Progenitor cell of endocrine pancreas (in vitro differentiated cells): ENCODE measurements at places on chromosomes 2 and 18. TPM values are rescaled to one million over a fixed set of nuclear protein-coding genes. Genes with fewer than 3 reads are reported as not detected.
A peak's percentile ranks its signal among the peaks of the same experiment; 100 is the strongest.

DNA sequence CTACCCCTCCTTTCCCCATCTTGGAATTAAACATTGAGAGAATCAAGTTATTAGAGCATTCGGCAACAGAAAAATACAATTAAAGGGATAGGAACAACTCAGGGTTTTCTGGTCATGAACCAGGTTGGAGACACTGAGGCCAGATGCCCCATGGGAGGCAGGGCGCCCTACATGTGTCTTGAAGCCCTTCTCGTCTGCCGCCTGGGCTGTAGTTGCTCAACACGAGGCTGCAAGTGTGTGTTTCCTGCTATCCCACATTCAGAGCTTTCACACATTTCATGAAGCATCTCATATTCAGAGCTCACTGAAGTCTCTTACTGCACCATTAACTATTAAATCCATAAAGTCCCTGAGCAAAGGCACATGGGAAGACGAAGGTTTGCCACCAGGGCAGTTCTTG lies 28.8 kb downstream of the TTC39C start:
- H3K36me3 ChIP-seq = peaks cover 4% of the 10 kb centered on the region
- no peak overlapping the region for H3K4me3 ChIP-seq
- no peaks in the 10 kb centered on the region for H3K27me3 ChIP-seq
- H3K27ac ChIP-seq = no peak overlapping the region
- DNase-seq = no peak
- no peaks in the 10 kb centered on the region for H3K4me1 ChIP-seq

GRCh38 chr2:68512326-68512725 lies 44.9 kb downstream of the APLF start:
- H3K27me3 ChIP-seq = no peaks in the 10 kb centered on the region
- no peak overlapping the region for H3K4me3 ChIP-seq
- no peak for DNase-seq
- peaks cover 7% of the 10 kb centered on the region for H3K36me3 ChIP-seq

DNA sequence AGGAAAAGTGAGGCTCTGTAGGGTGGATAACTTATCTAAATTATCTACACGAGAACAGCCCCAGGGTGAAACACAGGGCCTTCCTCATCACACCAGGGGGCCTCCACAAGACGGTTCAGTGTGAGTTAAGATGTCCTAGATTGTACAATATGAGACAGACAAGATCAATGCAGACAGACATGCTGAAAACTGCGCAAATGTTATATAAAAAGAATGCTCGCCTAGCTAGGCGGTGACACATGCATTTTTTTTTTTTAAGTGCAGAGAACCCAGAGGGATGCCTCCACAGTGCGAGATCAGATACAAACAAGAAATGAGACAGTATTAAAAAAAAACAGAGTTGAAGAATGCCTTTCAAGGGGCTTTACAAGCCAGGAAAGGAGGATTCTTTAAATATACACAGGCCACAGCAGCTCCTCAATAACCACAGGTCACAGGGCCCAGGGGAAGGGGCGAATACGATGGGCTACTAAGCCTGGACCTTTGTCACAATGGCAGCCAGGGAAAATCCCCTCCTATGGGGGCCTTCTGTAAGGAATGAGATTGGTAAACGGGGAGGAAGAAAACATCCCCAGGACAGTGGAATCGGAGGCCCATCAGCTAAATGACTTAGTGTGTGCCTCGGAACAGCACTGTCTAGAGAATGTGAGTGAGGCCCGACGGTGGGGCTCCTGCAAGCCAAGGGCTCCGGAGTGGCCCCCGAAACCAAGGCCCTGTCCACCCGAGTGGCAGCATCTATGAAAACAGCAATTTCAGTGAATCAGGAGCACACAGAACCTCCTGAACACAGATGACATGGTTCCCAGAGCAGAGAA lies 48.9 kb downstream of the ADCY3 start:
- H3K4me1 ChIP-seq = no peaks in the 10 kb centered on the region
- H3K4me3 ChIP-seq = no peak overlapping the region
- no peak overlapping the region for H3K27ac ChIP-seq
- H3K27me3 ChIP-seq = no peaks in the 10 kb centered on the region

GRCh38 chr2:215687149-215688031 lies 251.5 kb upstream of the FN1 start:
- H3K4me1 ChIP-seq = peaks cover 36% of the 10 kb centered on the region
- no peak overlapping the region for H3K27ac ChIP-seq
- DNase-seq = no peak
- no peaks in the 10 kb centered on the region for H3K36me3 ChIP-seq
- H3K4me3 ChIP-seq = no peak overlapping the region
- H3K27me3 ChIP-seq = no peaks in the 10 kb centered on the region

DNA sequence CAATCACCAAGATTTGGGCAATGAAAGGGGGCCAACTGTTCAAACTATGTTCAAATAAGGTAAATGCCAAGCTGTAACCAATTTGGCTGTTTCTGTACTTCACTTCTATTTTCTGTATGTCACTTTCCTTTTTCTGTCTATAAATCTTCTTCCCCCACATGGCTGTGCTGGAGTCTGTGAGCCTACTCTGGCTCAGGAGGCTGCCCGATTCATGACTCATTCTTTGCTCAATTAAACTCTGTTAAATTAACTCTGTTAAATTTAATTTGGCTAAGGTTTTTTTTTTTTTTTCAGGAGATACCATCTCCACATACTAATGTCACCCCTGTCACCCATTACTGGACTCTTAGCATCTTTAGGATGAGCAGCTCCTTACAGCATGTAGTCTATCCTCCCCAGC lies 178.8 kb upstream of the TWIST2 start:
- no peaks in the 10 kb centered on the region for H3K36me3 ChIP-seq
- H3K27me3 ChIP-seq = peaks cover 30% of the 10 kb centered on the region
- peaks cover 2% of the 10 kb centered on the region for H3K4me1 ChIP-seq

GRCh38 chr18:6747646-6748045 lies 18.1 kb downstream of the ARHGAP28 start:
- H3K27me3 ChIP-seq = no peaks in the 10 kb centered on the region
- H3K4me3 ChIP-seq = no peak overlapping the region
- peaks cover 24% of the 10 kb centered on the region for H3K4me1 ChIP-seq
- DNase-seq = no peak

- H3K27me3 ChIP-seq = peaks cover 4% of the 10 kb centered on the region
- H3K4me3 ChIP-seq = no peak overlapping the region
- no peaks in the 10 kb centered on the region for H3K36me3 ChIP-seq
- no peak for DNase-seq
Measured at GRCh38 chr2:99789849-99790248, 300.0 kb upstream of the REV1 start.

GRCh38 chr2:47896450-47896968 lies 9.8 kb downstream of the FBXO11 start:
- no peak overlapping the region for H3K27ac ChIP-seq
- peaks cover 6% of the 10 kb centered on the region for H3K36me3 ChIP-seq
- no peak overlapping the region for H3K4me3 ChIP-seq
- DNase-seq = no peak
- peaks cover 17% of the 10 kb centered on the region for H3K4me1 ChIP-seq
- no peaks in the 10 kb centered on the region for H3K27me3 ChIP-seq

GRCh38 chr2:224969633-224970260 lies 72.5 kb downstream of the DOCK10 start:
- no peak overlapping the region for H3K27ac ChIP-seq
- peaks cover 12% of the 10 kb centered on the region for H3K27me3 ChIP-seq
- no peak overlapping the region for H3K4me3 ChIP-seq
- H3K36me3 ChIP-seq = no peaks in the 10 kb centered on the region

DNA sequence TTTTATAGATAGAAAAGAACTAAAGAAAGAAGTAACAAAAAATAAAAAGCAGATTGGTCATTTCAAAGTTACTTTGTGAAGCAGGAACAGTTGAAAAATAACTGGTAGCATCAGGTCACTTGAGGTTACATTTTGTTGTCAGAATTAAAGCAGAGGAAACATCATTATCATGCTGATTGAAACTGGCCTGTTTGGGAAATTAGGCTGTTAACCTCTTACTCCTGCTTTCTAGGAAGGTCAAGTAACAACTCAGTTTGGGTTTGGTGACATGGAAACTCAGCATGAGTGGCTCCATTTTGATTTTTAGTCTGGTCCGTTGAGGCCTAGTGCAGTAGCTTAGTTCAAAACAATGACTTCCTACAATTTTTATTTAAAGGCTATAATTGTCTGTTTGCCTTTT lies 1383.5 kb downstream of the DPP10 start:
- H3K4me1 ChIP-seq = no peaks in the 10 kb centered on the region
- DNase-seq = no peak
- no peak overlapping the region for H3K4me3 ChIP-seq
- H3K27me3 ChIP-seq = no peaks in the 10 kb centered on the region
- no peak overlapping the region for H3K27ac ChIP-seq

GRCh38 chr18:22238036-22238435 lies 68.6 kb downstream of the GATA6 start:
- no peak overlapping the region for H3K4me3 ChIP-seq
- peaks cover 27% of the 10 kb centered on the region for H3K4me1 ChIP-seq

DNA sequence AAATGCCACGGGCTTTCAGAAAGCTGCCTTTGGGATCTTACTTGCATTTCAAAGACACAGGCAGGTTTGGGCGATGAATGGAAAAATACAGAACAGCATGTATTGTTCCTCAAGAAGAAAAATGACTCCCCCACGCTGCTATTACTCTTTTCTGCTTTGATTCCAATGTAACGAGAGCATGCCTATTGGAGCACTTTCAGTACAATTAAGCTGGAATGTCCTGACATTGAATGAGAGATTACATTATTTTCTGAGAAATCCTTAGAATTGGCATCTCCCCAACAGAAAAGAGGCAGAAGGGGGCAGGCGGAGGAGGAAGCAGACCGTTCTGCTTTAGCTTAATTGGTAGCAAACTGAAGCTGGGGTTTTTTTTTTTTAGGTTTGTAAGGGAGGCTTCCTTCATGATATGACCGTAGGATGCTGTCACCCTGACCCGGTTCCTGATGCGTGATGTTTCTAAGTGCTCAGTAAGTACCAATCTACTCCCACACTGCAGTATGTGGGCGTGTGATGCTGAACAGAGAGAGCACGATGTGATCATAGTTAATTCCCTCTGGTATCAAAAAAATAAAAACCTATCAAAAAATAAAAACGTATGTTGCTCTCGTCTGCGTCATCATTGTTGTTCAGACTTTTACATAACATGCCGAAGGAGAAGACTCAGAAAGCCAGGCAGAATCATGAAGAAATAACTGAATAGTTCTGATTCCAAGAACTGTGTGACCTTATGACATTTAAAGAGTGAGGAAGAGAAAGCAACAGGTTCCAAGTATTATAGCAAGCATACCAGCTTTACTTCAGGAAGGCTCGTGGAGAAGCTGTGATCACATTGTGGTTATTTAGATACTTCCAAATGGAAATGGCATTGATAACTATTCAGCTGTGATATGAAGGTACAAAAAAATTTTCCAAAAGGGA lies 40.5 kb downstream of the LONRF2 start:
- H3K4me1 ChIP-seq = peaks cover 9% of the 10 kb centered on the region
- no peak for DNase-seq
- no peaks in the 10 kb centered on the region for H3K27me3 ChIP-seq
- H3K27ac ChIP-seq = no peak overlapping the region

DNA sequence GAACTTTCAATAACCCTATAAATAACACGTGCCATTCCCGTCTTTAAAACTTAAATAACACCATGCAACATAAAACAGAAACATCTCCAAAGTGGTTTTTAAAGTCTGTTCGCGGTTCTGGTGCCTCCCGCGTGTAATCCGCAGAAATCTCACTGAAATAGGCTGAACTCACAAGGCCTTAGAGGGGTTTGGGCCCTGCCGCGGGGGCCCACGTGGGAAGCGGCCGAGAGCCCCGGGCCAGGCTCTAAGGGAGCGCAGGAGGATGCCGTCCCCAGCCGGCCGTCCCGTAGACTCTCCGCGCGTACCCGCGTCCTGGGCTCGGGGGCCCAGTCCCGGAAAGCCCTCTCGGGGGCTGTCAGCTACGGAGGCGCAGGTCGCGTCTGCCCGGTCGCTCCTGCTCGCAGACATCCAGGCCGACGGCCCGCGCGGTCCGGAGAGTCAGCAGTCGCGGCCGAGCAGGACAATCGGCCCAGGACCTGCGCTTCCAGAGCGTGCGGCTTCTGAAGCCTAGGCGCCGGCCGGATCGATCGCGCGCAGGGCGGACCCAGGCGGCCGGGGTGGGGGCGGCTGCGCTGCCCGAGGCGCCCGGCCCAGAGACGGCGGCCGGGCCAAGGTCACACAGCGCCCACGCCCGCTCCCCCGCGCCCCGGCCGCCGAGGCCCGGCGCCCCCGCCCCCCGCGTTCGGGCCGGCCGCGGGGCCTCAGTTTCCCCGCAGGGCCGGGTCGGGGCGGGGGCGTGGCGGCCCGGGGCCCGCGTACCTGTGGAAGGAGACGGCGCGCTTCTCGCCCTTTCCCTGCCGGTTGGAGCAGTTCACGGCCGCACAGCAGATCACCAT lies 558 bp downstream of the THAP4 start:
- DNase-seq = peak; percentile 64
- peaks cover 20% of the 10 kb centered on the region for H3K4me1 ChIP-seq
- H3K36me3 ChIP-seq = peaks cover 6% of the 10 kb centered on the region
- H3K27me3 ChIP-seq = no peaks in the 10 kb centered on the region

- H3K27me3 ChIP-seq = no peaks in the 10 kb centered on the region
- no peak for DNase-seq
- H3K4me1 ChIP-seq = no peaks in the 10 kb centered on the region
- H3K36me3 ChIP-seq = peaks cover 12% of the 10 kb centered on the region
- no peak overlapping the region for H3K4me3 ChIP-seq
- no peak overlapping the region for H3K27ac ChIP-seq
Measured at GRCh38 chr2:86054535-86055082, 51.1 kb downstream of the POLR1A start.

DNA sequence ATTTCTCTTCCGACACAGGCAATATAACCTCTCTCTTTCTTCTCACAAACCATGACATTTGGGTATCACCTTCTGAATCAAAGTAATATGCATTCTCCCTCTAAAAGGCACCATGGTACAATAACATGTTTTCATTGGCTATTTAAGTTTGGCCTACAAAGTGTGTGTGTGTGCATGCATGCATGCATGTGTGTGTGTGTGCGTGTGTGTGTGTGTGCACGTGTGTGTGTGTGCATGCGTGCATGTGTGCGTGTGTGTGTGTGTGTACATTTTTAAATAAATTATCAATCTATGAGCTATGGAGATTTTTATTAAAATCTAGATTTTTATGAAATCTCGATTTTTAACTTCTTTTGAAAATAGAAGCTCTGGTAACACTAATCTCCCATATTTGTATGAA lies 745.3 kb upstream of the ZEB2 start:
- no peak for DNase-seq
- H3K36me3 ChIP-seq = no peaks in the 10 kb centered on the region
- no peaks in the 10 kb centered on the region for H3K4me1 ChIP-seq
- no peaks in the 10 kb centered on the region for H3K27me3 ChIP-seq
- H3K4me3 ChIP-seq = no peak overlapping the region

Gene RAPH1
- 19.9 and 21.7 TPM in 2 replicates for total RNA-seq

Gene DES
- total RNA-seq = not detected in 2 replicates

Gene UGT1A3
- total RNA-seq = not detected in 2 replicates

Gene C1QL2
- total RNA-seq = 0.14 and 0.24 TPM in 2 replicates

Gene RHBDD1
- total RNA-seq = 31.0 and 32.7 TPM in 2 replicates

Gene MPP4
- 0.22 TPM in 1 of 2 replicates, not detected in the other for total RNA-seq

Gene PLEK
- 0.10 TPM in 1 of 2 replicates, not detected in the other for total RNA-seq
